ENCODE measurements at places on chromosomes 7 and 10. TPM values are rescaled to one million over a fixed set of nuclear protein-coding genes. Genes with fewer than 3 reads are reported as not detected.

IFIT2 gene
- total RNA-seq = 26.1 TPM

DNA sequence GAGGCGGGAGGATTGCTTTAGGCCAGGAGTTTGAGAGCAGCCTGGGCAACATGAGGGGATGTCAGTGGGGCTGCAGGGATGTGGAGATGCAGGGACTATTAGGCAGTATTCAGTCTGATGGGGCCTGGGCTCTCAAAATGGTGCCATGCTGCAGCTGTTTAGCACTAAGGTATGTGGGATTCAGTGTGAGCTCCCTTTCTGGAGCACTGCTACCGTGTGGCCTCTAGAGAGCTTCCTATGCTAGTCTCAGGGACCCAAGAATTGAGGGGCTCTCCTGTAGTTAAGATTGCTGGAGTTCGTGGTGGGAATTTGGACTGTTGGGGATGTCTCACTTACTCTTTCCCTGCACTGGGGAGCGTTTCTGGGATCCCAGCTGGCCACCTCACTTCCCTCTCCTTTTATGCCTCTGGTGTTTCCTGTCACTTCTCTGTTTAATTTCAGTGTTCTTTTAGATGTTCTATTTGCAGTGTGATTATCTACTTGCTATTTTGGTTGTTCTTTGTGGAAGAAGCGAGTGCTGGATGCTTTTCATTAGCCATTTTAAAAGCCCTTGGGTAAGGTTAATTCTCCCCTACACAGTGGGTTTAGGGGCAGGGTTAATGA is 23.4 kb downstream of the LSMEM1 start:
- no peak for DNase-seq

- no peak for DNase-seq
These were observed 28.4 kb downstream of the BMPER start for GRCh38 chr7:33933611-33934281.

DNA sequence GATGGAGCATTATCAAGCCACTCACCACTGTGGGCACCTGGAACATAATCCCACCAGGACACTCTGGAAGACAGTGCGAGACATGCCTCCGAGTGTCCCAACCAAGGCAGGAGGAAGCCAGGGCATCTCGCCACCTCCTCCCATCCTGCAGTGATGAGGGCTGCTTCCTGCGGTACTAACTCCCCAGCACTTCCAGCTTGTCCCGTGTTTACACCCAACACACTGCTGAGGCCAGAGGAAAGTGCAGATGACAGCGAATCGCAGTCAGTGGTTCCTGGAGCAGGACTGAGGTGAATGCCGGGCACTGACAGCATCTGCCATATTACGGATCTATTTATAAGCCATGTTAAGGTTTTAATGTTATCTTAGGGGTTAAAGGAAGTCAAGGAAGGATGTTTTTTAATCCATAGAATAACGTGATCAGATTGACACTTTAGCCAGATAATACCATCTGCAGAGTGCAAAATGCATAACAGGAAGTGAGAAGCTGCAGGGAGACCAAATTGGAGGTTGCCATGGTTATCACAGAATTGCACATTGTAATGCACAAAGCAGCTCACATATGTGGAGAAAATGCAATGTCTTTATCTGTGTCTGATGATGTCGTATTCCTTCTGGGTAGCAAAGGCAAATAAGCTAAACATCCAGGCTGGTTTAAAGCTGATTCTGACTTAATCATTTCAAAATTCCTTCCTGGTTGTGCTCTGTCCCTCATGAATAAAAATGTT is 314.1 kb upstream of the C7orf33 start:
- no peak for DNase-seq

DNA sequence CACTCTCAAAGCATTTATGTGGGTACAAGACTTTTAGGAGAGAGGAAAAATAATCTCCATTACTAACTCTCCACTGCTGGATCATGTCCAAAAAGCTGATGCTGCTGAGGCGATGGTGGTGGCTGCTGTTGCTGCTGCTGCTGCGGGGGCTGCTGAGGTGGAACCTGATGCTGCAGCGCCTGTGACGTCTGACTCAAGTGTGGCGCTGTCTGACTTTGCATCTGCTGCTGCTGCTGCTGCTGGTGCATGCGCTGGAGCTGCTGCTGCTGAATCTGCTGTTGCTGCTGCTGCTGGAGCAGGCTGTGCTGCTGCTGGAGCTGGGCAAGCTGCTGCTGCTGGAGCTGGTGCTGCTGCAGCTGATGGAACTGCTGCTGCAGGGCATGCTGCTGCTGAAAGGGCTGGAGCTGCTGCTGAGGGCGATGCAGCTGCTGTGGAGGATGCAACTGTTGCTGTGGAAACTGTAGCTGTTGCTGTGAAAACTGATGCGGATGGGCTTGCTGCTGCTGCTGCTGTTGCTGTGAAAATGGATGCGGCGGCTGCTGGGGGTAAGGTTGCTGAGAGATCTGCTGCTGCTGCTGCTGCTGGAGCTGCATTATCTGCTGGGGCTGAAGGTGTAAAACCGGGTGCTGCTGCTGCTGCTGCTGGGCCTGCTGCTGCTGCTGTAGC is 34.5 kb downstream of the PAXIP1 start:
- DNase-seq = no peak

FAM25G gene
- not detected for total RNA-seq

SAP25 gene
- total RNA-seq = 8.3 TPM

DNA sequence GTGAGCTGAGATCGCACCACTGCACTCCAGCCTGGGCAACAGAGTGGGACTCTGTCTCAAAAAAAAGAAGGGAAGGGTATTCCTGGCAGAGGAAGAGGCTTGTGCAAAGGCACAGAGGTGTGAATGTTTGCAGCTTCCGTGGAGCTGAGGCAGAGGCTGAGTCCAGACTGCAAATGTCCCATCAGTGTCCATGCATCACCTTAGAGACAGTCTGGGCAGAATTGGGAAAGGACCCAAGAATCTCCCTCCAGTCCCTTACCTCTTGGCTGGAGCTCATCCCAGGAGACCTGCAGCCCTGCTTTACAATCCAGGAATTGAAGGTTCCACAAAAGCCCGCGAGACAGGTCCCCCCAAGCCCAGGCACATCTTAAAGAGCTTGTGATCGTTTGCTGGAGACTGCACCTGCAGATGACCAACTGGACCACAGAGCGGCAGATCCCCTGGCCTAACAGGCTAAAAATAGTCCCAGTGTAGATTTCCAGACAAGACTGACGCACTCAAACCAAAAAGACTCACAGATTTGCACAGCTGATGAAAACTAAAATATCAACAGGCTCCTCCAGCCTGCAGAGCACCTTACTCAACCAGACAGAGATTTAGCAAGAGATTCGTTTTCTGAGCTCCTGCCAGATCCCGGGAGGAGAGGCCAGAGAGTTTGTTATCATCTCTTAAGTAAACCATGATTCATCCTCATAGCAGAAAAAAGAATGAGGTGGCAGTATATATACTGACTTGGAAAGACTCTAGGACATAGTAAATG is 22.9 kb upstream of the NANOS1 start:
- no peak for DNase-seq

DNA sequence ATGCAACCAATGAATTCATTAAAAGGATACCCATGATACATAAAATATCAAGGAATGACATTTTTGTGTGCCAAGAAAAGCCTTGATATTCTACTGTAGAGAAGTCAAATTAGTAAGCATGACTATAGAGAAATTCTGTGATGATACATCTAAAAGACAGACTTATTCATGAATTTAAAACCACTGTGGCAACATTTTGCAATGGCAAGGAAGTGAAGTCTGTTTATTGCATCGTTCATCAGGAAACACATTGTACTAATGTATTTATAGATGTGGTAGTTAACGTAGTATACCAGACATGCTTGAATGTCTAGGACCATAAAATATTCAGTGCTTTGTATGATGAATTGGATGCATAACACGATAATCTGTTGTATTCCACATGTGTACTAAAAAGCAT is 9.3 kb upstream of the CLEC5A start:
- no peak for DNase-seq

DNA sequence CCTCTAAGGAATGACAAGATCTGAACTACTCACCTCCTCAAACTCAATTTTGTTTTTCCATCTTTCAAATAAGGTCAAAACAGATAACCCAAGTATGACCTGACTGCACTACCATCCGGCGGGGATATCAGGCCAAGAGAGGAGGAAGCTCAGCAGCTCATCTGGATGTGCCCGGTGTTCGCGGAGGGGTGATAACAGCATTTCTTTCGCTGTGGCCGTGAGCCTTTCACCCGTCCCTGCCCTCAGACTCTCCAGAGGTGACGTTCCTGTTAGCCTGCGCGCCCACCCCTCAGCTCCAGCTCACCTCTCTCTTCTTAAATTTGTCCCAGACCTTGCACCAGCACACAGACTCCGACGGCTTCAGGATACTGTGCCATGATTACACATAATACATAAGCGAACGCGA is 526 bp downstream of the ZNF248 start:
- peak; percentile 40 for DNase-seq

PLCE1 gene
- 6.9 TPM for total RNA-seq

- DNase-seq = no peak
These were observed 2.2 kb upstream of the ZNF239 start for GRCh38 chr10:43576580-43576979.

GRCh38 chr10:103786020-103786419 is 69.4 kb downstream of the SH3PXD2A start:
- DNase-seq = peak; percentile 12

DNA sequence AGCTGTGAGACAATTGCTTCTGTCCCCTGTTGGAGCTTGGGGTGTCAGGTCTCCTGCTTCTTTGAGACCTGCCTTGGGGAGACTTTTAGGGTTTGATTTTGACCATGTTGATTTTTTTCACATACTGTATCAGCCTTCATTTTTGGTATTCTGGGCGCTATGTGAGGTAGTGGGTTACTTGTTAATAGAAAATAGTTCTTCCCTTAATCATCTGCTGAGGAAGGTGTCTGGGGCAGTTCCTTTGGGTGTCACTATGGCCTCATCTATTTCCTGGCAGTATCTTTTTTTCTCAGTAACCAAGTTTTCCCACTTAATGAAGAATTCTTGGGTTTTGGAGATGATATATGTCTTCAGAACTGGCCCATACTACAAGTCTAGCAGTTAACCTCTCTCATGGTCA is 4.6 kb upstream of the NOLC1 start:
- DNase-seq = no peak

GRCh38 chr7:127389321-127389720 is 3.2 kb downstream of the ZNF800 start:
- DNase-seq = no peak

DNA sequence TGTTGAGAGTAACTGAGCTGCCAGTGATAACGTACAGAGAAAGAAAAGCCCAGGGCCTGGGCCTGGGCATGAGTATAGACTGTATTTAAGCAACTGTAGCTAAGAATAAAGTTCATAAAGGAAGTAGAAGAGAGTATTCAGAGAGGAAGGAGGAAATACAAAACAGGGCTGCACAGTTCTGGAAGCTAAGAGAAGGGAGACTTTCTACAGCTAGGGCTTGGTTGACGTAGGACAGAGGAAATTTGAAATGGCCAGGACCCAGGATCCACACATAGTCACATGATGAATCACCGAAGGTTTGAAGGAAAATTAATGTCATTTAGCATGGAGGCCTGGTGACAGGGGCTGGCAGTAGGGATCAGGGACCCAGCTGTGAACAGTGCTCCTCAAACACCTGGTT is 66.7 kb downstream of the ARL4A start:
- DNase-seq = no peak

- DNase-seq = no peak
These were observed 122.5 kb upstream of the SEM1 start for GRCh38 chr7:96832092-96832662.

- no peak for DNase-seq
These were observed 280.8 kb downstream of the ARHGAP12 start for GRCh38 chr10:31647861-31648260.

DNA sequence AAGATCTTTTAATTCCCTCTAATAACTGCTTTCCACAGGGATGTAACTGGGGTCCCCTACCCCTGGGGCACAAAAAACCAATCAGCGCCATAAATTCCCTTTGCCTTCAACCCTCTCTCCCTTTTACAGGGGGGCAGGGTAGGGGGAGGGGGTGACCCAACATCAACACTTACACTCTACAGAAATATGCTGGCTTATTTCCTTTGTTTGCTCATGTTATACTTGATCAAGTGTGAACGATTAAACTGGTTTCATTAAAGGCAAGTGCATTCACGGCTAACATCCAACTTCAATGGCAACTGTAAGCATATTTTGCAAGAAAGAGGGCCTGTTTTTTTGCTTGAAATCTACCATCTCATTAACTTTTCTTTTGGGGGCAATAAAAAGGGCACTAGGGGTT is 2.9 kb downstream of the CTBP2 start:
- no peak for DNase-seq

BBIP1 gene
- total RNA-seq = 30.4 TPM

SEMA3A gene
- 6.1 TPM for total RNA-seq

DNA sequence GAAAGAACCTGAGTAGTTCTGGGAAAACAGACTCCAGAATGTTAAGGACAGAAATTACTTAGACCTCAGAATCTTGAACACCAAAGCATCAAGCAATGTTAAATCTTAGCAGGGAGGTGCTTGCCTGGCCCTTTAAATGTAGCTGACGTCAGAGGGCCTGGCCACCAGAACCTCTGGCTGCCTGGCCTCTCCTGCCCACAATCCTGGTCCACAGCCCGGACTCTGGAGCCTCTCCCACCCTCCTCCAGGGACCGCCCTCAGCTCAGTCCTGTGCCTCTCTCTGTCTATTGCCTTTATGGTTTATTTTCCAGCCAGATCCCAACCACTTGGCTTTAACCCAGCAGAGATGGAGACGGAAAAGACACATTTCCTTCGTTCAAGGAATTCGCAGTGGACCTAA is 42.2 kb upstream of the EGR2 start:
- no peak for DNase-seq

DNA sequence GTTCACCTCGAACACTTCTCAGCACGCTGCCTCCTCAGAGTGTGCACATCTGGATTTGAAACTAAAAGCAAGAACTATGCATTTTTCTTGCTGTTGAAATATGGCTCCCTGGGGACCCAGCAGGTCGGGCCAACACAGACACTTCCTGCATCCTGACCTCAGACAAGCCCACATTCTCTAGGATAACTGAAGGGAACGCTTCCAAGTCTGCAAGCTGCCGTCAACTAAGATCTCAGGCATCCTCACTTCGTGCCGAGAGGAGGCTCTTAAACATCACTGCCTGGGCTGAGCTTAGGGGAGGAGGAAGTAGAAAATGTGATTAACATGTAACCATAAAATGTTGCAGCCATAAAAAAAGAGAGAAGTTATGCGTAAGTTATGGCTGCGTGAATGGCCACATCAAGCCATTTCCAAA is 65.5 kb downstream of the PYROXD2 start:
- no peak for DNase-seq

PRSS1 gene
- not detected for total RNA-seq

DNA sequence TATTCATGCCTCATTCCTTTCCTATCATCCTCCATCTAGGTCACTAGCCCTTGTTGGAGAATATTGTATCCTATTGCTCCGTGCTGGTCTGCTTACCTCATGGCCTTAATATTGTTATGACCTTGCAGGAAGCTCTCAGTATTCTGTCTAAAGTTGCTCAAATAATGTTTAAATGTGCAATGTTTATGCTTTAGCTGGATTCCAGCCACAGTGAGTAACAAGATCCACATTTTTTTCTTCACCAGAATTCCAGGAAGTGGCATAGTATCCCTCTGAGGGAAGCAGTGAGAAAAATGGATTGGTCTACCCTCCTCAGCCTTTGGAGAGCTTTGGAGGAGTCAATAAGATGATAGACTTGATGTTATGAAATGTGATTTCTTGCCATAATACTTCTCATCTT is 402.6 kb downstream of the NRG3 start:
- no peak for DNase-seq
